ENCODE measurements at places on chromosomes 3 and 15.
A peak's percentile ranks its signal among the peaks of the same experiment; 100 is the strongest.

GRCh38 chr3:53195602-53196574 is 34.9 kb downstream of the PRKCD start:
- DNase-seq: peak; percentile 52

DNA sequence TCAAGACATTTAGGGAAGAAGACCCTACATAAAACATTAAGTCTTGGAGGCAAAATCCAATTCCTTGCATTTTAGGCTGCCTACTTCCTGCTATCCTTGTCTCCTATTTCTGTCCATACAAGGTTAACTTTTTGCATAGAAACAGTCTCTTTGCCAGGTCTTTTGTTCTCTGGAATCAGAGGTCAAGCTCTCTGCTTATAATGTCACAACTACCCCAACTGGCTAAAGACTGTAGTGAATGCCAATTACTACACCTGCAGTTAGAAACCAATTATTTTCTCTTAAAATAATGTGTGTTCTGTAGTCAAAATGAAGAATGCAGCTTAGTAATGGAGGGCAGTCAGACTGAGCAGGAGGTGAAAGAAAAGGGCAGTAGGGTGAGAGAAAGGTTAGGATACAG is 856.2 kb downstream of the TUSC7 start:
- no peak for DNase-seq

GRCh38 chr15:56058986-56059385 is 65.6 kb upstream of the NEDD4 start:
- no peak for DNase-seq

DNA sequence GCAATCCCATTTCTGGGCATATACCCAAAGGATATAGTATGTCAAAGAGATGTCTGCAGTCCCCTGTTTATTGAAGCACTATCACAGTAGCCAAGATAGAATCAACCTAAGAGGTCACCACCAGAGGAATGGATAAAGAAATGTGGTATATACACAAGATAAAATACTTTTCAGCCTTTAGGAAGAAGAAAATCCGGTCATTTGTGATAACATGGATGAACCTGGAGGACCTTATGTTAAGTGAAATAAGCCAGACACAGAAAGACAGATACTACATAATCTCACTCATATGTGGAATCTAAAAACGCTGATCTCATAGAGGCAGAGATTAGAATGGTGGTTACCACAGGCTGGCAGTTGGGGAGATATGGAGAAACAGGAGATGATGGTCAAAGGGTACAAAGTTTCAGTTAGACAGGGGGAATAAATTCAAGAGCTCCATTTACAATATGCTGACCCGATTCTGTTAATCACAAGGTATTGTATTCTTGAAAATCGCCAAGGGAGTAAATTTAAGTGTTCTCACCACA is 195.8 kb downstream of the MTHFS start:
- no peak for DNase-seq

DNA sequence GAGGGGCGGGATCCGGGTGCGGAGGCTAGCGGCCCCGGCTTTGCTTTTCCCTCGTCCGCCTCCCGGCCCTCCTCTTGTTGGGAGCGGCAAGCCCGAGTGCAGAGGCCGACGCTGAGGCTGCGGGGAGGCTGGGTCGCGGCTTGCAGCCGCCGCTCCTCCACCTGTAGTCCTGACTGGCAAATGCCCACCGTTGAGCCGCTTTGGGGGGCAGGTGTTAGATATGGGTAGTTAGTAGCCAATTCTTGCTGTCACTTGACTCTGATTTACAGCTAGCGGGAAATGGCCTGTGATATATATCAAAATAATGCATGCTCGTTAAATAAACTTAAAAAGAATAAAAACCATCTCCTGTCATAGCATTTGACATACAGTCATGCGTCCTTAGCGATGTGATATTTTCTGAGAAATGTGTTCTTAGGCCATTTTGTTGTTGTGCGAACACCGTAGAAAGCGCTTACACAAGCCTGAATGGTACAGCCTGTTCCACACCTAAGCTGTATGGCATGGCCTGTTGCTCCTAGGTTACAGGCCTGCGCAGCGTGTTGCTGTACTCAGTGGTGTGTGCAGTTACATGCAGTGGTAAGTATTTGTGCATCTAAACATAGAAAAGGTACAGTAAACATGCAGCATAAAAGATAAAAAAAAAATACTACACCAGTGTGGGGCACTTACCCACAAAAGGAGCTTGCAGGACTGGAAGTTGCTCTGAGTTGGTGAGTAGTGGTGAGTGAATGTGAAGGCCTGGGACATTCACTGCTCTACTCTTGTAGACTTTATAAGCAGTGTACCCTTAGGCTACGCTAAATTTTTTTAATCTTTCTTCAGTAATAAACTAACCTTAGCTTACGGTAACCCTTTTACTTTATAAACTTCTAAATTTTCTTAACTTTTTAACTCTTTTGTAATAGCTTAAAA is 873 bp downstream of the CAPN7 start:
- no peak for DNase-seq

- no peak for DNase-seq
Measured at GRCh38 chr3:177141899-177142646, 55.2 kb downstream of the TBL1XR1 start.

- DNase-seq: no peak
Measured at GRCh38 chr3:134373271-134374104, 759 bp downstream of the AMOTL2 start.

- DNase-seq: no peak
Measured at GRCh38 chr3:129045675-129046036, 14.9 kb upstream of the GP9 start.

DNA sequence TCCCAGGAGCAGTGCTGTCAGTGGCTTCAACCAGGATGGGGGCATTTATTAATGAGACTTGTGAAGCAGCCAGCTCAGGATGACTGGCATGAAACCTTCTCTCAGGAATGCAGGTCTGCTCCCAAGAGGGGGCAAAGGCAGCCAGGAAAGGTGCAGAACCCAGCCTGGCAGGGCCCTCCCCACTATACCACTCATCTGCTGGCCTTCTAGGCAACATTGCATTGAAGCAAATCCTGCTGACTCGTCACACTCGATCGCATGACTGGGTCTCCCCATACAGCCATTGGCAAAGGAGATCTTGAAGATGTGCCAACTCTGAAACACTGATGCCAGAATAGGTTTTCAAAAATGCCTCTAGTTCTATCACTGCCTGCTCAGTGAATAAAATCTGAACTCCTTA is 65.7 kb upstream of the CMTM7 start:
- DNase-seq: no peak

GRCh38 chr3:194536871-194537637 is 50.3 kb upstream of the ATP13A3 start:
- no peak for DNase-seq

DNA sequence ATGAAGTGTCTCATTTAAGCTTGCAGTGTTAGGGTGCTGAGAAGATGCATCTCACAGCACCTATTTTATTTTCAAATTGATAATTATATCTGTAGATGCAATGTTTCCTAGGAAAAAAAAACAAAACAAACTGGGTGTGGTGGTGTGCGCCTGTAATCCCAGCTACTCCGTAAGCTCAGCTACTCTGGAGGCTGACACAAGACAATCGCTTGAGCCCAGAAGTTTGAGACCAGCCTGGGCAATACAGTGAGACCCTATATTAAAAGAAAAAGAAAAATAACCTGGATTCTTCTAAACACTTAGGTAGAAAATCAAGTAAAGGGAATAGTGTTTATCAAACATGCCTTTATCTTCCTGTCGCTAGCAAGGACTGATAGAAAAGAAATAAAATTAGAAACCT is 1.9 kb downstream of the MINDY2 start:
- no peak for DNase-seq

GRCh38 chr15:85723960-85724945 is 70.5 kb downstream of the KLHL25 start:
- DNase-seq: no peak

DNA sequence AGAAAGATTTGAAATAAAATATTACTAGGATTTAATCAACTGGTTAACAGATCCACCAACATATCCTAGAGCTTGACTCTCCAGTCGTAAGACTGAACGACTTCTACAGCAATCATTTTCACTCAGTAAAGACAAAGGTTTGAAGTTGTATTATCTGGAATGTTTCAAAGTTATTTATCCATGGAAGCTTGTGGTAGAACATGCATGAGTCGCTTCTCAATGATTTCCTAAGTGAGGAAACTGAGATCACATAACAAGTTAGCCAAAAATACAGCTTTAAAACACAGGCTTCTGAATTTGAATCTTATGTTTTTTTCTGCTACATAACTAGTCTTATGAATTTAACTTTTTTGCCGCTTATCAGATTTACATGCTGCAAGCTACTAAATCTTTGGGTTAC is 241.8 kb downstream of the FOXP1 start:
- DNase-seq: no peak

- DNase-seq: no peak
Measured at GRCh38 chr3:168558728-168559411, 463.1 kb upstream of the GOLIM4 start.

- no peak for DNase-seq
Measured at GRCh38 chr15:28075573-28075972, 23.5 kb downstream of the OCA2 start.

DNA sequence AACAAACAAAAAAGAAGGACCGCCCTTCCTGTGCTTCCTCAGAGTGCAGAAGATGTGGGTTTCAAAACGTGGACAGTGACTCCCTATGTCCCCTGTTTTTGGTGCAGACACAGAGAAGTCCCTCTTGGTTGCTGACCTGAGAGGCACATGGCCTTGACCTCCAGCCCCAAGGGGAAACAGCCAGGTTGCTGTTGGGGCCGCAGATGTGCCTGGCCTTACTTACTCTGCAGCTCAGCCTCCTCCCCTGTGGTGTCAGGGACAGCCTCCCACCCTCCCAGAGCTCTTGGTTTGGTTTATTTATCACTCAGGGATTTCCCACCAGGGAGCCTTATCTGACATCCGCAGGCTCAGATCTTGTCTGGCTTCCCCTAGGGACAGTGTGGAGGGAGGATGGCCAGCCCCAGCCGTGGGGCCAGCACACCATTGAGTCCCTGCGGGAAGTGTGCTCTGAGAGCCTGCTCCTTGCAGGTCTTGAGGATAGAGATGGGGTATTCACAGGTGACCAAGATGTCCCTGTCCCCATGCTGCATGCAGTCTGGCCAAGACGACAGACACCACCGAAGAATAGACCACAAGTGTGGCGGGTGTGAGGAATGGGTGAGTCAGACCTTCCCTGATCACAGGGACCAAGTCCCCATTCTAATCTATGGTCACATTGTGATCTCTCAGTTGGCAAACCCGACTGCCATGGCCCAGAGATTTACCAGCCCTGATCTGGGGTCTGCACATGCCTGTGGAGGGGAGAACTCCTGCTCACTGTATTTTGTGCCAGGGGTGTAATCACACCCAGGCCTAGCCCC is 134.3 kb upstream of the ABHD17C start:
- DNase-seq: no peak

DNA sequence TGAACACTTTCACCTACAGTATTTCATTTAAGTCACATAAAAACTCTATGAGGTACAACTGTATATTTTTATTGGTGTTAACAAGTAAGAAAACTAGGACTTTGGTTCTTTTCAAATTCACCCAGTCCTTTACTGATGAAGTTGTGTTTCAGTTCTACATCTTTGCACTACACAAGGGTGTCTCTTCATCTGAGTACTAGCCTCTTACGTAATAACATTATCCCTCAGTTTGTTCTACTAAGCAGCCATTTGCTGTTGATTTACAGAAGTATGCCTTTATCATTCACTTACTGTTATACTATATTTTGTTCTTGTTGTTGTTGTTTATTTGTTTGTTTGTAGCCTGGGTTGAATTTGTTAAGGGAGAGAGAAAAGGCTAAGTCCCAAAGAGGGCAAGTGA is 311.9 kb downstream of the PLOD2 start:
- DNase-seq: no peak

DNA sequence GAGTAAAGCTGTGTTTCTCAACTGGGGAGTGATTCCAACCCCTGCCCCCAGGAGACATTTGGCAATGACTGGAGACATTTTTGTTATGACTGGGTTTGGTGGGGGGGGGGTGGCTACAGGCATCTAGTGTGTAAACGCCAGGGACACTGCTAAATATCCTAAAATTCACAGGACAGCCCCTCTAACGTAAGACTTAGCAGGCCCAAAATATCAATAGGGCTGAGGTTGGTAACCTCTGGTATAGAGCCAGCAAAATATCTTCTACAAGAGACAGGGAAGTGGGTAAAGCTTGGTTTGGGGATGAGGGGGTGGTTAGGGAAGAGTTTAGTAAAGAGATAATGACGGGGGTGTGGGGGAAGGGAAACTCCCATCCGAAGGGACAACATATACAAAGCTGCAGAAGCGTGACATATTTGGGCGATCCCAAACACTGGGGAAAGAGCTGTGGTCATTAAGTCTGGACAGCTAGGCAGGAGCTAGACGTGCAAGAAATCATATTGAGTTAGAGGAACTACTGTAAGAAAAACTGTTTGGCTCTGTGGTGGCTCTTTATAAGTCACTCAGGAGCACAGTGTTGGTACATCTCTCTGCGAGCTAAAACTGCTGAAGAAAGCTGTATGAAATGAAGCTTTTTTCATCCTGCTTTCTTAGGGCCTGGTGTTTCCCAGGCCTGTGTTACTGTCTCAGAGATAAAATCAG is 697 bp upstream of the TRIM69 start:
- DNase-seq: no peak

DNA sequence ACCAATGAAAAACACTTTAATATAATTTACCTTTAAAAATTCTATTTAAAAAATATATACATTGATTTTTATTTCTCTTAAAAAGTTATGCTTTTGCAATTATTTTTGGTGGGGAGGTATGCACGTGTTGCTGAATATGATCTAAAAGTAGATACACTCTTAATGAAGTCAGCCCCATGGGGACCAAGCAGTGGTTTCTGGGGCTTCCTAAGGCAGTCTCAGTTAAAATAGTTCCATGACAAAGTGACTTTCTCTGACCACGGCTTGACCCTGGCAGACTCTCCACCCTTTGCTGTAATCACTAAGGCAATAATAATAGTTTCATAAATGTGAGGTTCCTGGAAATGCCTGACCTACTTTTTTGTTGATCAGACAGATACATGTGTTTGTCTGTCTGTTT is 50.4 kb downstream of the CCR4 start:
- DNase-seq: no peak

- DNase-seq: no peak
Measured at GRCh38 chr3:168895419-168895818, 768.1 kb downstream of the MECOM start.

- DNase-seq: no peak
Measured at GRCh38 chr15:68990231-68990991, 24.1 kb upstream of the NOX5 start.

GRCh38 chr3:169145540-169146178 is 517.9 kb downstream of the MECOM start:
- no peak for DNase-seq

Data from activated CD8-positive, alpha-beta memory T cell treated with anti-CD3 and anti-CD28 coated beads for 48 hours (primary cell).